T-cell (primary cell): ENCODE measurements at places on chromosomes 3 and 15.
A peak's percentile ranks its signal among the peaks of the same experiment; 100 is the strongest.

DNA sequence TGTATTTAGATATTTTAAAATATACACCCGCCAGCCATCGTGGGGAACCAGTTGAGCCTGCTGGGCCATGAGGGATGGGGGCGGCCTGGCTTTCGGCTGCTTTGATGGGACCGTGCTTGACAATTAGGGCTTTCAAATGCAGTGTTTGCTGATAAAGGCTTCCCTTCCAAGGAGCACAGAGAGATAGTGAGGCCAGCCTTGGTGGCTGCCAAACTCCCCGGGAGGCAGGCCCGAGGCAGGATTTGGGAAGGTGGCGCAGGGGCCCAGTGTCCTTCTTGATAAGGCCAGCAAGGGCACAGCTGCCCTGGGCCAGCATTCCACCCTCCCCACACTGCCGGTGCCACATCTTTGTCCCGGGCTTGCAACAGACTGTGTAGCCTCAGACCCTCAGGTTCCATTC, 75.6 kb downstream of the LINGO1 start:
- no peaks in the 10 kb centered on the region for H3K4me1 ChIP-seq
- no peak overlapping the region for H3K27ac ChIP-seq
- no peak for DNase-seq
- H3K27me3 ChIP-seq, result no peaks in the 10 kb centered on the region

GRCh38 chr15:60297047-60297446, 100.7 kb downstream of the ANXA2 start:
- H3K27me3 ChIP-seq, result no peaks in the 10 kb centered on the region
- no peak for DNase-seq
- H3K36me3 ChIP-seq, result no peaks in the 10 kb centered on the region
- H3K4me1 ChIP-seq, result no peaks in the 10 kb centered on the region
- no peak overlapping the region for H3K27ac ChIP-seq

DNA sequence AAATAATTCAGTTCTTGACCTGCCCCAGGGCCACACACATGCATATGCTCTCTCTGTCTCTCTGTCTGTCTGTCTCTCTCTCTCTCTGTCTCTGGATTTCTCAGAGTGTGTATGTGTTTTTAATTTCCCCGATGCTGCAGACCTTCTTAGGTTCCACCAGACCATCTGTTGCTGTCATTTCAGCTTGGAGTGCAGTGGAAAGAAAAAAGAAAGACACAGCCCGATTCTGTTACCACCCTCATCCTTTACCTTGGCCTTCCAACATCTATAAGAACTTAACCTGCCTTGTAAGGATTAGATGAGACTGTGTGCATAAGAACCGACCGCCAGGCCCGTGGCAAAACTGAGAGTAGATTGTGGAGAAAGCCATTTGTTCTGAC, 9.7 kb upstream of the PGPEP1L start:
- H3K4me3 ChIP-seq, result no peak overlapping the region
- H3K27me3 ChIP-seq, result peaks cover 14% of the 10 kb centered on the region
- no peaks in the 10 kb centered on the region for H3K36me3 ChIP-seq
- H3K4me1 ChIP-seq, result no peaks in the 10 kb centered on the region
- H3K27ac ChIP-seq, result no peak overlapping the region

DNA sequence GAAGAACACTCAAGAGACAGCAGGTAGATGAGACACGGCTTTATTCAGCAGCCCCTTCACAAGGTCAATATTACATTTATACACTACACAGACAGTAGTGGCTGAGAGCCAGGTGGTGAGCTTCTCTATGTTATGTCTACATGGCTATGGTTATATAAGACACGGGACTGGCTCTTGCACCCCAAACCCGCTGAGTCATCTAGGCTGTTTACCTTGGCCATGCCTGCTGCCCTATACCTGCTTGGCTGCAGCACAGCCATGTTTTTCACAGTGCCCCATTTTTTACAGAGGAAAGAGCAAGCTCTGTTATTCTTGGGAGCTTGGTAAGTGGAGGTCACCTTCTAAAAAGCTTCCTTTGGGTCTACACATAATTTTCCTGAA, 231.6 kb downstream of the IGSF11 start:
- no peaks in the 10 kb centered on the region for H3K36me3 ChIP-seq
- DNase-seq, result no peak
- no peak overlapping the region for H3K27ac ChIP-seq

GRCh38 chr3:113002679-113003078, 11.9 kb downstream of the GTPBP8 start:
- H3K4me1 ChIP-seq, result peaks cover 22% of the 10 kb centered on the region
- H3K27ac ChIP-seq, result peak overlapping the region; percentile 61
- no peak overlapping the region for H3K4me3 ChIP-seq
- no peaks in the 10 kb centered on the region for H3K27me3 ChIP-seq

DNA sequence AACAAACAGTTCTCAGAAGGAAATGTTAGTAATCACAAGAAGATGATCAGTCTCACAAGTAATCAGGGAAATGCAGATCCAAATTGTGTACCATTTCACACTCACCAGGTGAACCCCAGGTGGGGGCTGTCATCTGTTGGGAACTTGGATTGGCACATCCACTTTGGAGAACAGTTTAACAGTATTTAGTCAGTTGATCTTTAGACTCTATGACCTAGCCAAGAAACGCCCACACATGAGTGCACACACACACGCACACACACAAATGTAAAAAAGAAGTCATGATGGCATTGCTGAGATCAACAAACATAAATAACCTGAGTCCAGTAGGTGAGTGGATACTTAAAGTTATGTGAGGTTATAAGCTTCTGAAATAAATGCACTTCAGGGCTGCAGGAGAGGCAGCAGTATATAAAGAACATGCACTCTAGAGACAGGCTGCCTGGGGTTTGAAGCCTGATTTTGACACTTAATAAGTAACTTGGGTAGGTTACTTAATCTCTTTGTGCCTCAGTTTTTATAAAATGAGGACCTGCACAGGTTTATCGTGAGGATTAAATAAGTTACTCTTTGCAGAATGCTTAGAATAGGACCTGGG, 17.7 kb downstream of the ACVR2B start:
- H3K4me1 ChIP-seq, result no peaks in the 10 kb centered on the region
- H3K36me3 ChIP-seq, result no peaks in the 10 kb centered on the region
- H3K27me3 ChIP-seq, result no peaks in the 10 kb centered on the region
- no peak overlapping the region for H3K27ac ChIP-seq

GRCh38 chr3:182821221-182821981, 28.1 kb downstream of the ATP11B start:
- H3K27me3 ChIP-seq, result no peaks in the 10 kb centered on the region
- H3K27ac ChIP-seq, result no peak overlapping the region
- H3K4me3 ChIP-seq, result no peak overlapping the region
- peaks cover 13% of the 10 kb centered on the region for H3K36me3 ChIP-seq
- no peaks in the 10 kb centered on the region for H3K4me1 ChIP-seq

- H3K4me3 ChIP-seq, result no peak overlapping the region
- no peaks in the 10 kb centered on the region for H3K27me3 ChIP-seq
- no peak overlapping the region for H3K27ac ChIP-seq
- no peak for DNase-seq
- H3K4me1 ChIP-seq, result peaks cover 20% of the 10 kb centered on the region
- H3K36me3 ChIP-seq, result no peaks in the 10 kb centered on the region
Measured at GRCh38 chr15:77457191-77457904, 36.7 kb downstream of the HMG20A start.

GRCh38 chr3:86225461-86225860, 765.5 kb downstream of the VGLL3 start:
- no peaks in the 10 kb centered on the region for H3K27me3 ChIP-seq
- DNase-seq, result no peak
- no peak overlapping the region for H3K27ac ChIP-seq
- no peaks in the 10 kb centered on the region for H3K36me3 ChIP-seq
- no peak overlapping the region for H3K4me3 ChIP-seq
- no peaks in the 10 kb centered on the region for H3K4me1 ChIP-seq

DNA sequence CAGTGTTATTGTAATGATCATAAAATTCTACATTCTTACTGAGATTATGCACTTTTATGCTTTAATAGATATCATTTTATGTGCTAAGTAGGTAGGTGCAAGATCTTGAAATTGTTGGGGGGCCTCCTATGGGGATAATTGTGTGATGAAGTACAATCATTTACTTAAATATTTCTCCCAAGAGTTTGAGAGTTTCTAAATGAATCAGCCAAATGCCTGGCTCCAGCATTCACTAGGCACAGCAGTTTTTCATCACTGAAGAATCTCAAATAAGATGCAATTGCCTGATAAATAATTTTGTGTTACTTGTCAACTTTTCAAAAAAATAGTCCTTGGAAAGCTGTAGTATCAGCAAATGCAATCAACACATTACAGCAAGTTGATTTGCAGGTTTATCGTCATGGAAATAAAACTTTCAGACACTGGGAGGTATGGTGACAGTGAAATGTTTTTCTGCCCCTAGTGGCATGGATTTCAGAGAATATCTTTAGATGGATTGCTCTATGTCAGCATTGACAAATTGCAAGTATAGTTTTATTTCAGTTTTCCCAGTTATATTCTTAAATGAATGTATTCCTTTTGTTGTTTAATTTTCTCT, 167.1 kb downstream of the NEK11 start:
- no peaks in the 10 kb centered on the region for H3K27me3 ChIP-seq
- H3K27ac ChIP-seq, result no peak overlapping the region
- no peak overlapping the region for H3K4me3 ChIP-seq
- H3K4me1 ChIP-seq, result no peaks in the 10 kb centered on the region
- no peaks in the 10 kb centered on the region for H3K36me3 ChIP-seq
- DNase-seq, result no peak

GRCh38 chr3:59138966-59139365, 89.1 kb upstream of the CFAP20DC start:
- H3K27me3 ChIP-seq, result no peaks in the 10 kb centered on the region
- H3K4me1 ChIP-seq, result no peaks in the 10 kb centered on the region
- no peak overlapping the region for H3K27ac ChIP-seq
- H3K36me3 ChIP-seq, result no peaks in the 10 kb centered on the region

- peaks cover 44% of the 10 kb centered on the region for H3K4me1 ChIP-seq
- H3K4me3 ChIP-seq, result no peak overlapping the region
- no peaks in the 10 kb centered on the region for H3K27me3 ChIP-seq
- H3K27ac ChIP-seq, result no peak overlapping the region
Measured at GRCh38 chr15:74010929-74011540, 16.5 kb downstream of the PML start.

GRCh38 chr3:98726084-98726483, 37.1 kb upstream of the ST3GAL6 start:
- no peaks in the 10 kb centered on the region for H3K36me3 ChIP-seq
- no peaks in the 10 kb centered on the region for H3K4me1 ChIP-seq
- DNase-seq, result no peak
- peaks cover 2% of the 10 kb centered on the region for H3K27me3 ChIP-seq
- no peak overlapping the region for H3K4me3 ChIP-seq
- H3K27ac ChIP-seq, result no peak overlapping the region

GRCh38 chr3:159517105-159517504, 471.5 kb upstream of the IL12A start:
- no peak for DNase-seq
- no peaks in the 10 kb centered on the region for H3K27me3 ChIP-seq
